ENCODE measurements at places on chromosomes 6 and 20.

GRCh38 chr20:4987130-4987529 lies 14.2 kb downstream of the SLC23A2 start:
- DNase-seq, result no peak

DNA sequence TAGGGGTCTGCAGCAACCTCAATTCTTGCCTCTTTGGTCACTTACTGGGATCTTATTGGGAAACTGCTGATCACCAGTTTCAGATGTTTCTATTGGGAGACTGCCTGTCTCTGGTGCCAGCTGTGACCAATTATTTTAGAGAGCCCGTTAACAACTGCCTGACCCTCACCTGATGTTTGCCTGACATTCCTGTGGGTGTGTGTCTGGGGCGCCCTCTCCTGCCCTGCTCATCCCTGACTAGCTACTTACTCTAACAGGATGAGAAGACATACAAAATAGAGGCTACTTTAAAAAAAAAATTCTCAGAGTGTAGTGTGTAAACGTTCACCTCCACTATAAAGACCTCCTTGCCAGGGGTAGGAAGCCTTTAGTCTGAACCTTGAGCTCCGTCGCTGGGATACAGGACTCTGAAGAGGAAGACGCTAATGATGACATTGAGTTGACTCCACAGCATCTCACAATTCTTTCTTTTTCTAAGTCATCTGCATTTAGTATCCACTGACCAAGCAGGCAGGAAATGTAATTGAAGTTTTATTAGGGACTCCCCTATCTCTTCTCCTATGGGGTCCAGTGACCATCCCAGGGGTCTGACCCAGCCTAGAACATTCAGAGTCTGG lies 54.6 kb upstream of the DDR1 start:
- no peak for DNase-seq

DNA sequence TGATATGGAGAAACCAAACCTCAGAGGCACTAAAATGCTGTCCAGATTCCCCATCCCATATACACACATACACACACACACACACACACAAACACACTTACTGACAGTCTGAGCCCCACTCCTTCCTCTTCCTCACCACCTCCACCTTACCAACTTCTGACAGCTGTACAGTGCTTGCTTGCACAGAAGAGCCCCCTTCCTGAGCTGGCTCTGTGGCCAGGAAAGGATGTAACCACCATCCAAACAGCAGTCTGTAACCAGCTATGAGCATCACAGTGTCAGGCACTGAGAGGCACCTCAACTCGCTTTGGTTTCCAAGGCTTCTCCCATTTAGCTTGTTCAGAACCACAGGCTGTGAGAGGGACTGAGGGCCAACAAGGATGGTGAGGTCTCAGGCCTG lies 5.9 kb upstream of the C6orf136 start:
- DNase-seq, result no peak

GRCh38 chr6:163250116-163250515 lies 164.4 kb upstream of the QKI start:
- no peak for DNase-seq

DNA sequence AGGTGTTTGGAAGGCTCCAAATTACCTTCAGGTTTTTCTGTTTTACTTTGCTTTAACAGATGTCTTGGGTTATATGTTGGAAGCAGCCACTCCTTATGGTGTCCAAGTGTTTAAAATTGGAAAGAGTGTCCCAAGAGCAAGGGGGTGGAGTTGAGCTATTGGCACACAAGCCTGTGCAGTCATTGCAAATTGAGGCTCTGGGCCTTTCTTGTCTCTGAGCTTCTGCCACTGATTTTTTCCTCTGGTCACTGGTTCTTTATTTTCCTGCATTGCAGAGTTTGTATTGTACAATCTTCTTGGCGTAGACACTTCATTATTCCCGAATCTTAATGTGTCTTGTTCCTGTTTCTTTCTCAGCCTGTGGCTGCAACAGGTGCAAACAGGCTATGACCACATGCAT lies 598.8 kb downstream of the RNF144B start:
- no peak for DNase-seq

GRCh38 chr6:158805698-158806377 lies 13.3 kb downstream of the EZR start:
- no peak for DNase-seq

DNA sequence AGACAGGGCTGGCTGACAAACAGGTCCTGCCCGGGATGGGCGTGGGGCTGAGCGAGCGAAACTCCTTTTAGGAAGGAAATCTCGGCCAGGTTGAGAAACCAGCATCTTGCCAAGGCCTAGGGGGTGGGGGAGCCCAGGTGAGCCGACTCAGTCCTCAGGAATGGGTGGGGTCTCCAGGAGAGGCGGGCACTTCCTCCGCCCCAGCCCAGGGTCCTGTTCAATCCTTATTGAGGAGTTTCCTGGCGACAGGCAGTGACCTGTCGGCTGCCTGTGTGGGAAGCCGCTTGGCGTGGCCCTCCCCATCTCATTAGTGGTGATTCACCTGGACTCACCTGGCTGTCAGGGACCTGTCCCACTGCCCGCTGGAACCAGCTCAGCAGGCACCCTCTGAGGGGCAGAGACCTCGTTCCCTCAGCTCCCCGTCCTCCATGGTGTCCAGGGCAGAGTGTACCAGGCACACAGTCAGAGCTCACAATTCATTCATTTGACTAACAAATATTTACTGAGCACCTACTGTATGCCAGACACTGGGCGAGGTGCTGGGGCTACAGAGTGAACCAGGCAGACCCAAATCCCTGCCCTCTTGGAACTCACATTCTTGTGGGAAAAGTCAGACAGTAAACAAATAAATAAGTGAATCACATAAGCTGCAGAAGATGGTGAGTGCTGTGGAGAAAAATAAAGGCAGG lies 51.1 kb downstream of the FGD2 start:
- no peak for DNase-seq

- DNase-seq, result no peak
Observed at GRCh38 chr6:4032475-4032874, 46.5 kb downstream of the FAM217A start.

GRCh38 chr6:66655420-66655819 lies 948.4 kb upstream of the EYS start:
- no peak for DNase-seq

DNA sequence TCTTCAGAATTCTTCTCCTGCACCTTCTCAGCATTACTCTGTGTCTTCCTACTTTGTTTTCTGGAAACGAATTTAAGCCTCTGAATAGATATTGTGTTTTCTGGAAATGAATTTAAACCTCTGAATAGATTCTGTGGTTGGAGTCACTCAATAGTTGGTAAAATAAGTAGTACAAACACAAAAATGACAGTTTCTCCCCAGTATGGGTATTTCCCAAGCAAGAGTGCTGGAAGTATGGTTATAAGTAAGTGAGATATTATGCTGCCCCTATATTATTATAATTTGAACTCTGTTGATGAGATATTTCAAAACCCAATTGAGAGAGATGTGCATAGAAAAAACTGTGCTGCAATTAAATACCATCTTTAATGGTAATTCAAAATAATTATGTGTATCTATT lies 94.9 kb downstream of the TINAG start:
- no peak for DNase-seq

- no peak for DNase-seq
Observed at GRCh38 chr6:129667034-129667433, 42.9 kb downstream of the ARHGAP18 start.

- no peak for DNase-seq
Observed at GRCh38 chr6:13988049-13988738, 63.4 kb downstream of the RNF182 start.

DNA sequence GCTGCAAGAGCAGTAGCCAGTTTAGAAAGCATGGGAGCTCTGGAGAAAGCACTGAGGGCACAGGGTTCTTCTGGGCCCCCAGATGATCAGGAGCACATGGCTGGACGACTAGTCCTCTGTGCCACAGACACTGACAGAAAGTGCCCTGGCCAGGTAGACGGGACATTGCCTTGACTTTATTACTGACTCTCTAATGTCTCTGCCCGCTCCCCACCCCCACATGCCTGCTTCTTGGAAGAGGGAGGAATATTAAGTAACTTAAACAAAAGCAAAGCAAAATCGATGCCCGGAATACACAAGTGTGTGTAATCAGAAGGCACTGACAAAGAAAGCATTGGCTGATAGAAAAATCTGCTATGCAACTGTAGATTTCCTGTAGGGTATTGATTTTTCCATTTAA lies 99.3 kb downstream of the SOBP start:
- DNase-seq, result no peak

GRCh38 chr6:165805636-165806035 lies 142.6 kb upstream of the PDE10A start:
- DNase-seq, result no peak

DNA sequence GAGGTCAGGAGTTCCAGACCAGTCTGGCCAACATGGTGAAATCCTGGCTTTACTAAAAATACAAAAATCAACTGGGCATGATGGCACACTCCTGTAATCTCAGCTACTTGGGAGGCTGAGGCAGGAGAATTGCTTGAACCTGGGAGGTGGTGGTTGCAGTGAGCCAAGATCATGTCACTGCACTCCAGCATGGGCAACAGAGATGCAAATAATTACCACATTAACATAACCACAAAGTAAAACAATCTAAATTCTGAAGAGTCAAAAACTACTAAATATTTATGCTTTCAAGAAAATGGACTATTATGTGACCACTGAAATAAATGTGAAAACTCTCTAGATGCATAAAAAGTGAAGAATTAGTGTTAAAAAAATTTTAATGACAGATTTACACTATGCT lies 59.9 kb downstream of the CYP39A1 start:
- no peak for DNase-seq

- no peak for DNase-seq
Observed at GRCh38 chr6:168034537-168034936, 37.1 kb downstream of the KIF25 start.

- no peak for DNase-seq
Observed at GRCh38 chr20:1144401-1145172, 26.2 kb downstream of the PSMF1 start.

DNA sequence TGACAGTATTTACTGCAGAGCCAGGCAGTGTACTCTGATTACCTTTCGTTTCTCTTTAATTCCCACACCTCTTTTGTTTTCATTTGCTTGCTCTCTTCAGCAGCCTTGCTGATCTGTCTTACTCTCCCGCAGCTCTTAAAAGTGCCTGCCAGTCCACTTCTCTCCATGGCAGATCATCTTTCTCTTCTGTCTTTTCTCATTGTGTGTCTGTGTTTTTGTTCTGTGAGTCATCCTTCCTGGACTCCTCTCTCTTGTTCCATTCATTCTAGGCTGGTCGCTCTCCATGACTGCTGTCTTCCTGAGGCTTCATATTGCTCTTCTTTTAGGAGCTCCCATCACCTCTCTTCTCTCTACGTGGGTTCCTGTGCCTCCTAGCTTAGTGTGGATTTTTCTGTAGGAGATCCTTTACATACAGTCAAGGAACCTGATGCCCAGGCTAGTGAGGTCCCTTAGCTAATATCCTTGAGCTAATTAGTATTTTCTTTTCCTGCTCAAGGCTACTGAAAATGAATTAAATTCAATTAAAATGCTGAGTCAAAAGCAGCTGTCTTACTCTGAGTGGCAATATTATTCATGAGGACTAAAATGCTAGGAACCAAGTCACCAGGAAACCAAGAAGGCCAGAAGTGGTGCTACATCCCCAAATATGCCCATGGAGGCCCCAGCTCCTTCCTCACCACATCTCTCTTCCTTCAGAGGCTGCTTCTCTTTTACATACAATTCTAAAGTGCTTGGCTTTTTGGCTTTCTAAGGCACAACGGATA lies 86.1 kb downstream of the SLX4IP start:
- DNase-seq, result no peak

GRCh38 chr6:152167641-152168603 lies 360.4 kb downstream of the ESR1 start:
- no peak for DNase-seq

Data from stimulated activated CD8-positive, alpha-beta memory T cell treated with anti-CD3 and anti-CD28 coated beads, Interleukin-4, amount 100 ng/mL, for 24 hours (primary cell).